ENCODE measurements at places on chromosomes 6 and 20.

DNA sequence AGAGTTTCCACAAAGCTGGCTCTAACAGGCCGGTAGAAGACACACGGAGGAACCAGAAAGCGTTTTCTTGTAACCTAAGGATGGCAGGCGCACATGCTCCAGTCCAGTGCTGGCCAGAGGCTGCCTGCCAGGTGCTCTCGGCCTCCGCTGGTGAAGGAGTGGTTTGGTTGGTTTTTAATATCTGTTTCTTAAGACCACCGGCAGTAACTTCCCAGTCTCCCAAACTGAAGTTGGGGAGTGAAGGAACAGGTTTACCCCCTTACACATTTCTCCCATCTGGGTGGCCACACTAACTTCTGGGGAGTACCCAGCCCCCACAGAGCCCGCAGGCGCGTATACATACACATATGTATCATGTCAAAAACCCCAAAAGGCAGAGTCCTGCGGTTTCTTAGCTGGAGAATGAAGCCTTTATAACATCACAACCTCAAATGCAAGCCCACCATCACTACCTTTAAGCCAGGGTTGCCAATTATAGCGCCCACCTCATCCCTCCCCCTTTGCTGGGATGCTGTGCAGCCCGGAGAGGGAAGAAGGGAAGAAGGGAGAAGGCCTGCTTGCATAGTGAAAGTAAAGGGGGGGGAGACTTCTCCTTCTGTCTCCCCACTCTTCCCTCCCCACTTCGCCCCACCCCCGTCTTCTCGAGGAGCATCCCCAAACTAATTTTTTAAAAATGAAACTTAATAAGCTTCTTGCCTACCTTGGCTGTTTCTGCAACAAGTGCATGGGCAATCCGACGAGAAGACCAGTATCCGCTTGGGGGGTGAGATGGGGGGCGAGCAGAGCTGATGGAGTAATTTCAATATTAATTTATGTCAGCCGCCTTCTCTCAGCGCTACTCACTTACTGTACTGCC is 1.0 kb downstream of the TRERF1 start:
- peak; percentile 55 for DNase-seq

- DNase-seq, result no peak
These were observed 178.2 kb downstream of the GJA10 start for GRCh38 chr6:90072501-90072900.

DNA sequence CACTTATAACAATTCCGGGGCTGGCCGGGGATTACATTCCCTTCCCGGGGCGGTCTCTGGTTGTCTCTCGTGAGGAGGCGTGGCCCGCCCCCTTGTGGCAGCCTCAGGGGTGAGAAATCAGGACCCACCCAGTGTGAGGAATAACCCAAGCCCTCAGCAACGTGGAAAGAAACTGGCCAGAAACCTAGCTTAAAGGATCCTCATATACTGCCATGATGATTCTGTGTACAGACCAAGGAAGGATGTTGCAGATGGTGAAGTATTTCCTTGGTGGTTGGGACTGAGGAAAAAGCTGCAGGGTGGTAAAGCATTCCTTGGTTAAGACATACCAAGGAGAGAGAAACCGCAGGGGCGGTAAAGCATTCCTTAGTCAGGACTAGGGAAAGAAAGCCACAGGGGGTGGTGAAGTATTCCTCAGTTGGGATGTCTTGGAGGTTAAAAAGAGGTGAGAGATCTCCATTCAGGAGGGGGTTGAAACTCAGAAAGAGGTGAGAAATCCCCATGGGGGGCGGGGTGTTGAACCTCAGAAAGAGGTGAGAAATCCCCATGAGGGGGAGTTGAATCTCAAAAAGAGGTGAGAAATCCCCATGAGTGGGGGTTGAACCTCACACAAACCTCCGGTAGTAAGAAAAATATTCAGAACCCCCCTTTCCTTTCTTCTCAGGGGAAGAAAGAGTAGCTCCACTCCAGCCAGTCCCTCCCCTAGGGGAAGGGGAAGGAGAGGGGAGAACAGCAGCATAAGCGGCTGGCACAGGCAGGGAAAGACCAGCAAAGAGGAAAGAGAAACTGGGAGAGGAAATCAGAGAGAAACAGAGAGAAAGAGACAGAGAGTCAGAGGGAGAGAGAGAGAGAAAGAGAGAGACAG is 238.1 kb downstream of the RNGTT start:
- peak; percentile 27 for DNase-seq

- no peak for DNase-seq
These were observed 579 bp downstream of the LRFN2 start for GRCh38 chr6:40586369-40587201.

GRCh38 chr20:51667002-51667408 is 101.2 kb downstream of the ATP9A start:
- no peak for DNase-seq

GRCh38 chr6:137728386-137729349 is 138.4 kb upstream of the TNFAIP3 start:
- no peak for DNase-seq

All from stimulated activated CD4-positive, alpha-beta T cell treated with anti-CD3 and anti-CD28 coated beads, Interleukin-2, amount 100 ng/mL, for 24 hours (primary cell).